Common myeloid progenitor, CD34-positive (primary cell): ENCODE measurements at places on chromosomes 6 and 20.

DNA sequence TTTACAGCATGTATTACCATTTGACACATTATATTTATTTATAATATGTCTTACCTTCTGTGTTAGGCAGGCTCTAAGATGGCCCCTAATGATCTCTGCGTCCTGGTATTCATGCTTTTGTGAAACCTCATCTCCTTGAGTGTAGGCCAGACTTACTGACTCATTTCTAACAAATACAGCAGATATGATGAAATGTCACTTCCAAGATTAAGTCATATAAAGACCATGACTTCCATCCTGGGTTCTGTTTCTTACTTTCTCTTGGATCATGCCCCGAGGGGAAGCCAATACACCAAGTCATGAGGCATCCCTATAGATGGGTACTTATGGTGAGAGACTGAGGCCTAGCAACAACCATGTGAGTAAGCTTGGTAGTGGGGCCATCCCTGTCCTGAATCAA, 30.2 kb downstream of the ZHX3 start:
- DNase-seq, result no peak

DNA sequence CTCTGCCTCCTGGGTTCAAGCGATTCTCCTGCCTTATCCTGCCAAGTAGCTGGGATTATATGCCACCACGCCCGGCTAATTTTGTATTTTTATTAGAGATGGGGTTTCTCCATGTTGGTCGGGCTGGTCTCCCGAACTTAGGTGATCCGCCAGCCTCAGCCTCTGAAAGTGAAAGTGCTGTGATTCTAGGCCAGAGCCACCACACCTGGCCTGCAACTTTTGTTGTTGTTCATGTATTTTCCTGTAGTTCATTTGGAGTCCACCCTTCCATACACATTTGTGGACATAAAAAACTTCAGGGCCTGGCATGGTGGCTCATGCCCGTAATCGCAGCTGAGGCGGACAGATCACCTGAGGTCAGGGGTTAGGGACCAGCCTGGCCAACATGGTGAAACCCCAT, 14.5 kb downstream of the HSPA1B start:
- no peak for DNase-seq

- no peak for DNase-seq
Measured at GRCh38 chr20:2296524-2297356, 939 bp downstream of the TGM3 start.

DNA sequence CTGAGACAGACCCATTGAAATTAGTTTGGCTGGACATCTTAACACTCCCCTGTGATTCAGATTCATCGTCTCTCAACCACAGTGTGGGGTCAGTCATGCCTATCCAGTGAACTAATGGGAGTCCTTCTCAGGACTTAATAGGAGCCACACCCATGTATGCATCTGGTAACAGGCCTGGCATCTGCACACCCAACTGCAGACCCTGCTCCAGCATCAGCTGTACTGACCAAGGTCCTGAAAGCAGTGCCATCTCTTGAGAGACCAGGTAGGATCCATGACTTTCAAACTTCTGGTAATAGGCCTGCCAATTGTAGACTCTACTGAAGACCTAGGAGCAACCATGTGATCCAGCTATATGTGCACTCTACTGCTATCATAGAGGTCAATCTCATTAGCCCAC, 363.6 kb upstream of the POU3F2 start:
- no peak for DNase-seq

DNA sequence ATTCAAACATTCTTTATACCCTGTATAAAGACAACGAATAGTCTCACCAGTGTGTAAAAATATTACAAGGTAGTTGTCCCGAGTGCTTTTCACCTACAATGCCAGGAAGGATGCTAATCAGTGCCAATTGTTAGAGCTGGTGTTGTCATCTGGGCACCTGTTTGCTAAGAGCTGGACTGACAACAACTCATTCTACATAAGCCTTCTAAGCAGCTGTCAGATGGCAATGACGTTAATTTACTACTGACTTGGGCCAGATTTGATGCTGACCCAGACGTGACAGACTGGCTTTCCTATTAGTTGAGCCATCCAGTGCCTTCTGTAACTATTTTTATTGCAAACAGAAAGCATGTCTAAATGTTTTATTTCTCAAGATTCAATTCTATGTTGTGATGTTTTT, 355.2 kb downstream of the ADGRB3 start:
- no peak for DNase-seq

DNA sequence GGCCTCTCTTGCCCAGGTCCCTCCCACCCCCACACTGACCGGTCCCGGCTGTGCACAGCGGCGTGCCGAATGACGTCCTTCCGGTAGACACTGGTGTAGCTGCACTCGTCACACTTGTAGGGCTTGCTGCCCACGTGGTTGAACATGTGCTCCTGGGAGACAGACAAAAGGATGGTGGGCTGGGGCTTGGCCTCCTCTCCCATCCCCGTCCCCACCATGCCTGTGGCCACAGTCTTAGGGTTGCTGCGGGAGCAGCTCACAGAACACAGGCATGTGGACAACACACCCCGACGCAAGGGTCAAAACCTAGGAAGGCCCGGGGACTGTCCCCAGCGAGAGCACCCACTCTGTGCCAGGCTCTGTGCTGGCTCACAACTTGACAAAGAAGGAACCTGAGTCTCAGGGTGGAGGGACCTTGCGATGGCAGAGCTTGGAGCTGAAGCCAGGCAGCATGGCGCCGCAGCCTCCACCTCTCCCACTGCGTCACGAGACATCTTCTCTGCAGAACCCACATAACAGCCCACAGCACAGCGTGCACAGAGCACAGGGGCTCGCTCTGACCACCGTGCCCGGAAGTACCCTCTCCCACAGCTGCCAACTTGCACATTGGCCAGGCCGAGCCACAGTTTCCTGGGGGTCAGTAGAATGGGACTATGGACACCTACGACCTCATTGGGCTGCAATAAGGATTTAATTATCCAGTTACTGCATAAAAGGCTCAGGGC, 9.8 kb downstream of the ZNF335 start:
- no peak for DNase-seq

- DNase-seq, result no peak
Measured at GRCh38 chr6:112851146-112851545, 504.0 kb downstream of the RFPL4B start.

DNA sequence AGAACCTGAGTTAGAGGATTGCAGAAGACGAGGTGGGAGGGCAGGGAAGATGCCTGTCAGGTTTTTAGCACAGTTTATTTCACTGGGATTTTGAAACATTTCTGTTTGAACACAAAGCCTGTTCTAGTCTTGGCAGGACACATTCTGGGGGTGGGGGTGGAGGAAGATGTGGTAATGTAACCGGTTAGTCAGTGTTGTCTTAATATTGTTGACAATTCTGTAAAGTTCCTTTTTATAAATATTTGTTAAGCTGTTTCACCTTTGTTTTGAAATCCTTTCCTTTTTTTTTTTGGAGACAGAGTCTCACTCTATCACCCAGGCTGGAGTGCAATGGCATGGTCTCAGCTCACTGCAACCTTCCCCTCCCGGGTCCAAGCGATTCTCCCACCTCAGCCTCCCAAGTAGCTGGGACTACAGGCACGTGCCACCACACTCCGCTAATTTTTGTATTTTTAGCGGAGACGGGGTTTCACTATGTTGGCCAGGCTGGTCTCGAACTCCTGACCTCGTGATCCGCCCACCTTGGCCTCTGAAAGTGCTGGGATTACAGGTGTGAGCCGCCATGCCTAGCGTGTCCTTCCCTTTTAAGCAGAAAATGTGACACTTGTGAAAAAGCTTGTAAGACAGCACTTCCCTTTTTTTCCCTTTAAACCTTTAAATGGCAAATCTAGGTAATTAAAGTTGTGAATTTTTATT, 20.2 kb downstream of the SLC9A8 start:
- no peak for DNase-seq

GRCh38 chr20:39736434-39737327, 774.5 kb downstream of the DHX35 start:
- no peak for DNase-seq

GRCh38 chr20:60008130-60008808, 50.0 kb downstream of the CDH26 start:
- DNase-seq, result no peak

DNA sequence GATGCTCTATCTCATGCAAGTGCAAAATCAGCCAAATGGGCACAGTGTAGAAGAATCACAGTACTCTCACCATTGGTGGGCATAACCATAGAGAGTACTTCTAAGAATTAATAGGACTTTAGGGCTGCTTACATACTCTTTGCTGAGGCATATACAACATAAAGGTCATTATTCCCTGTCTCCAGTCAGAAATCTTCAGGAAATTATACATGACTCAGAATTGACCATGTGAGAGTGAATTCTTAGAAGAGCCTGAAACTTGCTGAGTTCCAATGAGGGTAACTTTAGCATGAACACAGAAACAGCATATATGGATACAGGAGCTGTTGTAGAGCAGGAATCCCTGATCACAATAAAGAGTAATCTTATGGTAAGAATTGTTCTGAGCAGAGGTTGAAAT, 498.7 kb downstream of the TENT5A start:
- DNase-seq, result no peak

DNA sequence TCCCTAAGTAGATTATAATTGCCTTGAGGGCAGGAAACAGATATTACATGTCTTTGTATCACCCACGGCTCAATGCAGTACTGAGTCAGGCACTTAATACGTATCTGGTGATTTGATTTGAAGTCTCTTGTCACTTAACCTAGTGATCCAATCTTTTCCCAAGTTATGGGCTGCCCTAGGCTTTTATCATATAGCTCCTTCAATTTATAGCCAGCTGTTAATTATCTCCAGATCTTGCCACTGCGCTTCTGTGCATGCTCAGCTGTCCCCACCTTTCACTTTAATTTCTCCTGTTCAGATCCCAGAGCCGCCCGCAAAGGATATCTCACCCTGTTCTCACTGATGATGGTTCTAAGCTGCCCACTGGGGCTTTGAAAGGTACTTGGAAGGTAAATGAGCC, 41.9 kb downstream of the SNHG17 start:
- no peak for DNase-seq

- peak; percentile 49 for DNase-seq
Measured at GRCh38 chr6:80156221-80156620, 49.8 kb downstream of the BCKDHB start.

DNA sequence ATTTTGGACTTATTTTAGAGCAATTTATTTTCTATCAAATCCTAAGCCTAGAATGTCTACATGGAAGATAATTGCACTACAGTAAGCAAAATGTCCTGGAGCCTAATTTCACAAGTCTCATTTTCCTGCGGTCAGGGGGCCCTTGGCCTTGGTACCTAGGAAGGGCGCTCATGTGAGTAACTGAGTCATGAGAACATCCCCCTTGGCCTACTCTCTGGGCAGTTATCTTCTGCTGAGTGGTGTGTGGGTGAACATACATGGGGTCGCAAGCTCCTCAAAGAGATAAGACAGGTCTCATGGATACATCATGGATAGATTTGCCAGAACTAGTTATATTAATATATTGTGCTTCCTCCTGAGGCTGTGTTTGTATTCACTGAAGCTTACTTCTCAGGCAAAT, 211.2 kb upstream of the MARCKS start:
- no peak for DNase-seq

GRCh38 chr6:165118736-165119135, 190.7 kb downstream of the C6orf118 start:
- DNase-seq, result no peak

DNA sequence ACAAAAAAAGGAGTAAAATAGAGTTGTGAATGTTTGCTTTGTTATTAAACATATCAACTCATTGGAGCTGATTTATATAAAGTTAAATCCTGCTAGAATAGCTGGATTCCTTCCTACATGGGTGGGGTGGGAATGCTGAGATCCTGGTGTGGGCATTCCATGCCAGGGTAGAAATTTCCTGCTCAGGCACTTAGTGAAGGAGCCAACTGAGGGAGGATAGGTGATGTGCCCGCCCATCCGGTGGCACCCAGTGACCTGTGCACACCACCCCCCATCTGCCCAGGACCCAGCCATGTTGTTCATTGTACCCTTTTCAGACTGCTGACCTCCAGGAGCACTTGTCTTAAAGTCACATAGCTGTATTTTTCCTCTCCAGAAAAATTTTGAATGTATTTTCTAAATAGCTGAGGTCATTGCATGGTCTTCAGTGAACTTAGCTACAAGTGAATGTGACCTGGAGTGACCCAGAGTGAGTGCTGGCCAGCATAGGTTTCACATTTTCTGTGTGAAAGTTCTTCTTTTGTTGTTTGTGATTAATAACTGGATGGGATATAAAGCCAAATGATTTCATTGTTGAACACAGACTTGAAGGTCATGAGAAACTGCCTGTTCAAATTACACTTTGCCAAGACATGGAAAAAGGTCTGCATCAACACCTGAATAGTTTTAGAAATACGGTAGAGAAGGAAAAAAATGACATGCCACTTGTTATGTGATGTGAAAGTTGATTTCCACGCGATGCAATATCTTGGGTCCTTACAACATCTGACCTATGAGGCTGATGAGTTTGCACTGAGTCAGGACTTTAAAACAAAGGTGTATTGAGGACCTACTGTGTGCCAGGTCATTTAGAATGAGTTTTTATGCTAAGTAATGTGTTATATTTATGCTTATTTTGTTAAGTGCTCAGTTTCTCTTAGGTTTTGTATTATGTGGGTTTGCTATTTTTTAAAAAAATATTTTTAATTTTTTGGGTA, 77.2 kb downstream of the UTRN start:
- no peak for DNase-seq

- no peak for DNase-seq
Measured at GRCh38 chr6:30447237-30447636, 42.1 kb upstream of the HLA-E start.

- DNase-seq, result no peak
Measured at GRCh38 chr20:58453391-58453790, 61.8 kb downstream of the APCDD1L start.

- DNase-seq, result no peak
Measured at GRCh38 chr6:13248053-13248452, 80.3 kb downstream of the TBC1D7 start.

GRCh38 chr6:165922309-165922794, 245.3 kb downstream of the TBXT start:
- no peak for DNase-seq

DNA sequence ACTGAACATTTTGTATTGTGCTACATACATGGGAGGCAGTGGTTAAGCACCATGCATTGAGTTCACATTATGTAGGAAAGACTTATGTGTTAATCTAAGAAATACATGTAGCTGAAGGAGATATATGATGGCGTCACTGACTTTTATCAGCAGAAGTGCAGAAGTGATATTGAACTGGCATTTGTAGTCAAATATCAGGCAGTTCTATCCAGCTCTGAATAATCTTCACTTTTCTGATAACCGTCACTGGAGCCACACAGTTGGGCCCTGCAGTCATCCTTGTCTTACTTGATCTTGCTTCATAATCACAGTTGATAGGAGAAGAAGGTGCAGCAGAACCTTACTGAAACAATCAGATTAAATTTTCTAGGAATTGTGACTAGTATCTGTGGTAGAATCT, 26.4 kb downstream of the CRISP1 start:
- DNase-seq, result no peak

DNA sequence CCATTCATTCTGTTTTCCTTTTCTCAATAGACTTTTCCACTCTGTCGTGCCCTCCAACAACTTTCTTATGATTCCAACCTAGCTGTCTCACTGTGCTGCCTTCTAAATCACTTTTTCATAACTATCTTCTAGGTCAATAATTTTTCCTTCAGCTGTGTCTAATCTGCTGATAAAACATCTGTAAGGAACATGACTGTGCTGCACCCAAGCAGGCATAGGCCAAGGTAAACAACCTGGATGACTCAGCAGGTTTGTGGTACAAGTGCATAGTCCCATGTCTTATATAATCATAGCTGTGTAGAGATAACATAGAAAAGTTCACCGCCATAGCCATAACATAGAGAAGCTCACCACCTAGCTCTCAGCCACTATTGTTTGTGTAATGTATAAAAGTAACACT, 332.3 kb downstream of the PLCB1 start:
- DNase-seq, result peak; percentile 28

- DNase-seq, result no peak
Measured at GRCh38 chr6:134031696-134032255, 20.6 kb downstream of the SLC2A12 start.

- DNase-seq, result no peak
Measured at GRCh38 chr6:109451376-109451775, 4.2 kb downstream of the MICAL1 start.
